CD4-positive, alpha-beta memory T cell (primary cell): ENCODE measurements at places on chromosomes 2 and 18. TPM values are rescaled to one million over a fixed set of nuclear protein-coding genes. Genes with fewer than 3 reads are reported as not detected.

The TUBA3E gene
- not detected for total RNA-seq

The LAMA3 gene
- not detected for total RNA-seq

The LBX2 gene
- 0.30 TPM for total RNA-seq

The SIX2 gene
- not detected for total RNA-seq

DNA sequence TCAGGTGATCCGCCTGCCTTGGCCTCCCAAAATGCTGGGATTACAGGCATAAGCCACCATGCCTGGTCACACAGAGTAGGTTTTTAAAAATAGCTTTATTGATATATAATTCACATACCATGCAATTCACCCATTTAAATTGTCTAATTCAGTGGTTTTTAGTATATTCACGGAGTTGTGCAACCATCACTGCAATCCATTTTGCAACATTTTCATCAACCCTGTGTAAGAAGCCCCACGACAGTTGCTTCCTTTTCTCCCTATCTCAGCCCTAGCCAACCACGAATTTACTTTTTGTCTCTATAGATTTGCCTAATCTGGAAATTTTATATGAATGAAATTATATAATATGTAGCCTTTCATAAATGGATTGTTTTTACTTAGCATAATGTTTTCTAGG is 266.4 kb downstream of the NAPG start:
- H3K27me3 ChIP-seq = no peaks in the 10 kb centered on the region
- H3K4me3 ChIP-seq = no peak overlapping the region
- no peak for DNase-seq
- H3K27ac ChIP-seq = no peak overlapping the region
- no peaks in the 10 kb centered on the region for H3K36me3 ChIP-seq
- H3K4me1 ChIP-seq = no peaks in the 10 kb centered on the region

DNA sequence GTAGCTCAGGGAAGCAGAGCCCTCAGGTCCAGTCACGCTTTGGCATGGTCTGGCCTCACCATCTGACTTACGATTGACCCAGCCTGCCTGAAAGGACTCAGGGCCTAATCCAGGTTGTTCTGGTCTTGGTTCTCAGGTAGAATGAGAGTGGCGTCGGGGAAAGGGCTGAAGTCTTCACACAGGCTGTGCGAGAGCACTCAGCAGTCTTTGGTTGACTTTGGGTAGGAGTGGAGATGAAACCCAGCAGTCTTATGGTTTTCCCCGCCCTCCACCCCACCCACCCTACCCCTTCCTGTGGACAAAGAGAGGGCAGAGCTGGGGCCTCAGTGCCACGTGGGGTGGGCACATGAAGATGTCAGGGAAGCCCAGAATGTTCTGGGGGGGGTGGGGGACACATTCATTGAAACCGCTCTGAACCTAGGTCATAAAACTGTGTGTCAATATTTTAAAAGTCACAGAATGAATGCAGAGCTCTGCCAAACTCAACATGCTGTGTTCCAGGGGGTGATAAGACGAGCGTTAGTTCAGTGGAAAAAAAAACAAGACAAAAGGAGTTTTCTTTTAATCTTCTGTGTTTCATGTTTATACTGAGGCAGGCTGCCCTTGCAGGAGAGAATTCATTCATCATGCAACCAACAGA is 58.6 kb upstream of the ALPP start:
- H3K4me1 ChIP-seq = peaks cover 83% of the 10 kb centered on the region
- H3K27me3 ChIP-seq = no peaks in the 10 kb centered on the region
- H3K27ac ChIP-seq = no peak overlapping the region
- H3K36me3 ChIP-seq = no peaks in the 10 kb centered on the region
- DNase-seq = no peak

GRCh38 chr18:44761812-44762211 is 81.1 kb downstream of the SETBP1 start:
- H3K36me3 ChIP-seq = no peaks in the 10 kb centered on the region
- H3K4me1 ChIP-seq = peaks cover 21% of the 10 kb centered on the region
- no peak for DNase-seq
- no peak overlapping the region for H3K27ac ChIP-seq

DNA sequence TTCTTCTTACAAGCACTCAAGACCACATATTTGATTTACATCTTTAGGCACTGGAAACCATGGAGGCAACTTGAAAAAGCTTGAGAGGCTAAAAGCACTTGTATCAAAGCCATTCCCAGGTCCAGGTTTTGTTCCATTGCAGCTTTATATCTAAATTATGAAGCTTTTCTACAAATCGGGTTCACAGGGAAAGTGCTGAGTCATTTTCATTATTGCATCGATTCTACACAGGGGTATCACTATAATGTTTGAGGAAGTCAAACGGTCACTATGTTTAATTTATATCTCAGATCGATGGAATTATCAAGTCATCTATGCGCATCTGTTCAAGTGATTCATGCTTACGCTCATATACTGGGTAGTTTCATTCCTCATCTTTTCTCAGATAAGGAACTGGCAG is 118.7 kb downstream of the VWC2L start:
- H3K27me3 ChIP-seq = no peaks in the 10 kb centered on the region
- no peak overlapping the region for H3K4me3 ChIP-seq
- no peaks in the 10 kb centered on the region for H3K4me1 ChIP-seq
- DNase-seq = no peak

DNA sequence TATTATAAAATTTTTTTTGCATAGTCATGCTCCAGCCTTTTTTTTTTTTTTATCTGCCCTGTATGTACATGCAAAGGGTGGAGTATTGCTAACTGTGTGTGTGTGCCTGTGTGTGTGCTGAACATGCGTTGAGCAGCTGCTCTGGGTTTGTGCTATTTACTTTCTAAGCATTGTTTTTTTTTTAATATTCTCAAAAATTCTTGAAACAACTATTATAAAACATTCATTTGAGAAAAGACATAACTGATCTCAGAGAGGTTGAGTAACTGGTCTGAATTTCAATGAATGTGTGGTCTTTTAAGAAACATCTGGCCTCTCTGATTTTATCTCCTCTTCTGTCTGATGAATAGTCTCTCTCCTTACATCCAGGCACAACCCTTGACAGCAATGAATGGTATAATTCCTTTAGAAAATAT is 366.0 kb upstream of the SLC14A2 start:
- no peaks in the 10 kb centered on the region for H3K4me1 ChIP-seq
- H3K4me3 ChIP-seq = no peak overlapping the region
- H3K27ac ChIP-seq = no peak overlapping the region
- DNase-seq = no peak
